ENCODE measurements at places on chromosomes 2 and 18.

- DNase-seq = no peak
Measured at GRCh38 chr2:182649316-182649715, 66.7 kb upstream of the DNAJC10 start.

GRCh38 chr2:126664234-126664633 is 8.3 kb downstream of the GYPC start:
- DNase-seq = no peak

GRCh38 chr2:195505701-195506100 is 151.3 kb upstream of the SLC39A10 start:
- no peak for DNase-seq

- DNase-seq = no peak
Measured at GRCh38 chr2:99403084-99403483, 65.9 kb downstream of the EIF5B start.

DNA sequence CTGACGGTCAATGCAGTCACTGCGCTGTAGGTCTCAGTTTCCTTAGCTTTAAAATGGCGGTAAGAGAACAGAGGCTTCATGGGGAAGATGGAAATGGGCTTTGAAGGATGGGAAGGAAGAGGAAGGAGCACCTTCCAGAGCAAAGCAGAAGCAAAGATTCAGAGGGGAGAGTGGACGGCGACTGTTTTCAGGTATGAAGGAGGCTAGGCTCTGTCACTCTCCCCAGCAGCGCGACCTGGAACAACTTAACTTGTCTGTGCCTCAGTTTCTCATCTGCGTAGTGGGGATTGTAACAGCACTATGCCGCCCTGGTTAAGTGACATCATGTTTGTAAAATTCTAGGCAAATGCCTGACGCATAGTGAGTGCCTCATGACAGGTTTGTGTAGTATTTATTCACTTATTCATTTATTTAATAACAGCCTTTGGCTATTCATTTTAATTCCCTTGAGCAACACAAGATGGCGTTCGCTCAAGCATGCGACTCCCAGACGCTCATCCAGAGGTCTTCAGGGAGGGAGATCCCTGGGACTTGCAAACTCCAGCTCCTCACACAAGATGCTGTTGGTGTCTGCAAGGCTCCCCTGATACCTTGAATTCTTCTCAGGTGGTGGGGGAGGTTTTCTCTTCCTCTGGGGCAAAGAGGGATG is 336.3 kb downstream of the DYSF start:
- DNase-seq = no peak

DNA sequence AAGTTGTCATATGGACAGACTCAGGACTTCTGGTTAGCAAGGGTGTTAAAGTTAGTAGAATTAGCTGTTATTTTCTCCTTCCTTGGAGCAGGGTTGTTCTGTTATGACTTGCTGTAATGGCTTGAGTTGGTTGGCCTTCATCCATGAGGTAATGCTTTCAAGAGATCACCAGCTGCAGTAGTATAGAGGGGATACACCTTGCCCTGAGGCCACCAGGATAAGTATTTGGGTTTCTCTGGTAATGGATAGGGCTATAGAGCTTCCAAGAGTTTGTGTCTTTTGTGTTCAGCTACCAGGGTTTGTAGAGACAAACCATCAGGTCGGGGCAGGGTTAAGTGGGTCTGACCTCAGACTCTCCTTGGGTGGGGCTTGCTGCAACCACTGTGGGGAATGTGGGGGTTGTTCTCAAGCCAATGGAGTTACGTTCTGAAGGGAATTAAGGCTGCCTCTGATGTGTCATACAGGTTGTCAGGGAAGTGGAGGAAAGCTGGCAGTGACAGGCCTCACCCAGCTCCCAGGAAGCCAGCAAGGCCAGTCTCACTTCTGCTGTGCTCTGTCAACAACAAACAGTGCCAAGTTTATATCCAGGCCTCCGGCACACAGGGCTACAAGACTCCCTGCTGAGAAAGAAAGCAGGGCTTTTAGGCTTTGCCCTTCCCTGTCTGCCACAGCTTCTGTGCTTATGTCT is 356.6 kb downstream of the SPAG16 start:
- DNase-seq = no peak

GRCh38 chr2:232707076-232707475 is 9.9 kb downstream of the GIGYF2 start:
- no peak for DNase-seq

- no peak for DNase-seq
Measured at GRCh38 chr18:59048378-59048777, 91.3 kb upstream of the SEC11C start.

GRCh38 chr2:188065386-188065785 is 226.3 kb upstream of the GULP1 start:
- no peak for DNase-seq

GRCh38 chr2:234730066-234730640 is 221.7 kb upstream of the SH3BP4 start:
- DNase-seq = no peak

DNA sequence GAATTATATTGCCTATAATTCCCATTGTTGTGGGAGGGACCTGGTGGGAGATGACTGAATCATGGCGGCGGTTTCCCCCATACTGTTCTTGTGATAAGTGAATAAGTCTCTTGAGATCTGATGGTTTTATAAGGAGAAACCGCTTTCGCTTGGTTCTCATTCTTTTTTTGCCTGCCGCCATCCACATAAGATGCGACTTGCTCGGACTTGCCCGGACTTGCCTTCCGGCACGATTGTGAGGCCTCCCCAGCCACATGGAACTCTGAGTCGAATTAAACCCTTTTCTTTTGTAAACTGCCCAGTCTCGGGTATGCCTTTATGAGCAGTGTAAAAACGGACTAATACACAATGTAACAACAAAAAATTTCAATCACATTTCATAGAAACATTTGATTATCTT is 115.8 kb downstream of the C2orf74 start:
- DNase-seq = no peak

DNA sequence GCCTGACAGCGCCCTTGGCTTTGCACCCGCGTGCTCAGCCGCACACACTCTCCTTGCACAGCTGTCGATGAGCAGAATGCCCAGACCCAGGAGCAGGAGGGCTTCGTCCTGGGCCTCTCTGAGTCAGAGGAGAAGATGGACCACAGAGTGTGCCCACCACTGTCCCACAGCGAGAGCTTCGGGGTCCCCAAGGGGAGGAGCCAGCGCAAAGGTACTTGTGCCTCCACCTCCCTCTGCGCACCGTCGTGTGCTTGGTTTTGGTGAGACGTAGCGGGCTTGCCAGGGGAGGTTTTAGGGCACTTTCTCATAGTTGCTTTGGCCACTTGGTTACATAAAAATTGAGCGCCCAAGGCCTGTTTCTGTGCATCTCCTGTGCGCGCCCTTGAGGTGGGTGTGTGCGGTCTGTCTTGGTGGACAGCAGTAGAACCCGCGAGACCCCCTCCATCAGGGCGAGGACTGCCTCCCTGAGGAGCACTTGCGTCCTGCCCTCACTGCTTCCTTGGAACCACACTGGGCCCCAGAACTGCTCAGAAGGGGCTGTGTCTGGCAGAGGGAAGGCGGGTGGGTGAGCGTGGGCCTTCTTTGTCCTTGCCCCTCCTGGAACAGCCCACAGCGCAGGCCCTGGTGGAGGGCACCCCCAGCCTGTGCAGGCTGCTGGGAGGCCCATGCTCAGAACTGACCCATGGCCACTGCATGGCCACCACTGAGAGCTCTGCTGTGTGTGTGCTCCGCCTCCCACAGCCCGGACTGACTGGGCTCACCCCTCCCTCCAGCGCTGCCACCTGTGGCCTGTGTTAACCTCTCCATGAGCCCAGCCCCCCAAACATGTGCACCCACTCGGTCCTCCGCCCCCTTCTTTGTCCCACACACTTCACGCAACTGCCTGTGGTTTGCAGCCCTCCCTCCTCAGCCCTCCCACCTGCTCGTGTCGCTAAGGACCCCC is 95.9 kb downstream of the DGKD start:
- DNase-seq = no peak
